Left renal cortex interstitium (tissue), 4 donors: ENCODE measurements at places on chromosomes 16 and 17. TPM values are rescaled to one million over a fixed set of nuclear protein-coding genes. Genes with fewer than 3 reads are reported as not detected.

Gene XYLT2
- polyA plus RNA-seq, result 15.7 TPM

Gene TMEM204
- polyA plus RNA-seq, result 34.6 TPM

GRCh38 chr17:28335959-28336871 is 654 bp downstream of the TNFAIP1 start:
- DNase-seq, result peak; percentile 67

Gene FA2H
- polyA plus RNA-seq, result 4.6 TPM
